ENCODE measurements at places on chromosomes 2 and 18.

DNA sequence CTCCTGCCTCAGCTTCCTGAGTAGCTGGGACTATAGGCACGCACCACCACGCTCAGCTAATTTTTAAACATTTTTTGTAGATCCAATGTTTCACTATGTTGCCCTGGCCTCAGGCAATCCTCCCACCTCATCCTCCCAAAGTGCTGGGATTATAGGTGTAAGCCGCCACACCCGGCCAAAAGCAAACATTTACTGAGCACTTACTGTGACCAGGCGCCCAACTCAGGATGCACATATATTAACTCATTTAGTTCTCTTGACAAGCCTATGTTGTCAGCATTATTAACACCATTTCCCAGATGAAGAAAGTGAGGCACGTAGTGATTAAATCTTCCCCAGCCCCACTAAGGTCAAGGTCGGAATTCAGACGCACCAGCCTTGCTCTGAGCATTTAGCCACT lies 41.1 kb downstream of the TMEM37 start:
- no peak for DNase-seq

DNA sequence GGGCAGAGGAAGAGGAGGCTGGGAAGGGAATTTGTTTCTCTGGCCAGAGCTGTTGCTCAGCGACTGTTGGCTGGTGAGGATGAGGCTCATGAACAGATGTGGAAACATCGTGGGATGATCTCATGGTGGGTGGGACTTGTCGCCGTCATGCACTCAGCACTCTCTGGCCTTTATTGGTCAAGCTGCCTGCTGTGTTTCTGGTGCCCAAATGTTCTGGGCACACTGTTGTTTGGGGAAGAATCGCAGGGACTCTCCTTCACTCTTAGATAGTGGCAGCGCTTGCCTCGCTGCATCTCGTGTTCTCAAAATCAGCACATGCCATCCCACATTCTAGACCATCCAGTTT lies 145.6 kb downstream of the AGAP1 start:
- DNase-seq: no peak

GRCh38 chr18:4351005-4351404 lies 104.1 kb downstream of the DLGAP1 start:
- DNase-seq: no peak

DNA sequence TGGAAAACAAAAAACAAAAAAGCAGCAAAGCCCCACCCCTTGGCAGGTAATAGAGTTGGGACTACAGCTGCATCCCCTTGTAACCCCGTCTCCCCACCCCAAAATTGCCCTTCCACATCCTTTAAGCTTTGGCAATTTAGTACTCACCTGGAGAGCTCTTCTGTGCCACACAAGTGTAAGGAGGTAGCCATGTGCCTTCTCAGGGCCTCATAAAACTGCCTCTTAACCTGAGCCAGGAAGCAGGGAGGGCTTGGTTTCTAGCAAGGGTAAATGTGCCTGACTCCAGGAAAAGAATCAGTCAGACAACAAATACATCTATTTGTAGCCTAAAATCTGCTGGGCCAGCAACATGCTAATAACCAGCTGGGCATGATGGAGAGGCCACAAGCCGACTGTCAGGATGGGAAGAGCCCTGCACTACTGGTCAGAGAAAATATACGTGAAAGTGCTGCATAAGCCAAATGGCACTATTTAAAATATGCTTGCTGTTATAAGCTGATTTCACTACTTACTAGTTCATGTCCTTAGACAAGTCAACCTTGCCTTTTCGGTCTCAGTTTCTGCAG lies 46.3 kb downstream of the NOP58 start:
- no peak for DNase-seq

DNA sequence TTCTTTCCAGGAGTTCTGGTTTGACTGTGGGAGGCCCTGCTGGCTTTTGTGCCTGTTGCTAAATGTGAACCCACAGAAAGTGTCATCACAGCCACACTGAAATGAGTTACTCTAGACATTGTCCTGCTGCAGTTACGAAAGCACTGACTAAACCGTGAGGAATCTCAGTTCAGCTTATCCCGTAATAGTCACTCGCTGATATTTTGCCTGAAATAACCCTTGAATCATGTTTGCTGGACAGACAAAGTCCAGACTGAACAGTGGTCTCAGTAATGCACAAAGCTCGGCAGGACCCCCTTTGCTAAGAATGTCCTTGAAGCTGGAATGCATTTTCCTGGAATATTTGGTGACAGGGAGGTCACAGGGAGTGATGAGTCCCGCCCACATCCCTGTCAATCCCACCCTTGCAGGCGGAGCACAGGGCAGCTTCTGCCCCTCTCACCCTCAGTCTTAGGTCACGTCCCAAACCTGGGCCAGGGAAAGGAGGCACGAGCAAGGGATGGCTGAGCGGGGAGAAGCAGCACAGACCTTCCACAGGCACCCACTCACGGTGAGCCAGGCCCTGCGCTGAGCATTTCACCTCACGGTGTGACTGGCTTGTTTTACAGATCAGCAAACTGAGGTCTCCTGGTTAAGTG lies 53.4 kb downstream of the ADI1 start:
- DNase-seq: no peak

DNA sequence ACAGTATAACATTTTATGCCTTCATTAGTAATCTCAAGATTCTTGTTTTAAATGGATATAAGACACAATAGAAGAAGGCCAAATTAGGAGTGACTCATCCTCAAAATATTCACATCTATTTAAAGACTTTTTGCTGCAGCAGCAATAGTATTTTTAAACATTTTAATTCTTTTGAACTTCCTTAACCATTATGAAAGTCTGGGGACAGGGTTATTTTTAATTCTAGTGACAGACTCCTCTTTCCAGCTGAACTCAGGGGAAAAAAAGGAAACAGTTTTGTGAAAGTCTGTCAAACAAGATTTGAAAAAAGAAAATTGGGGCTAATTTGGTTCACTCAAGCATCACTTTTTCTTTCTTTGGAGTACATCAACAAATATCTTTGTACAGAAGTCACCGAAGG lies 541.8 kb downstream of the NUP35 start:
- DNase-seq: no peak

GRCh38 chr18:65725251-65726050 lies 25.4 kb upstream of the CDH7 start:
- peak; percentile 69 for DNase-seq

- DNase-seq: peak; percentile 27
Measured at GRCh38 chr2:140808820-140809219, 1322.0 kb downstream of the LRP1B start.

- peak; percentile 77 for DNase-seq
Measured at GRCh38 chr2:172995323-172996244, 80.1 kb upstream of the MAP3K20 start.

DNA sequence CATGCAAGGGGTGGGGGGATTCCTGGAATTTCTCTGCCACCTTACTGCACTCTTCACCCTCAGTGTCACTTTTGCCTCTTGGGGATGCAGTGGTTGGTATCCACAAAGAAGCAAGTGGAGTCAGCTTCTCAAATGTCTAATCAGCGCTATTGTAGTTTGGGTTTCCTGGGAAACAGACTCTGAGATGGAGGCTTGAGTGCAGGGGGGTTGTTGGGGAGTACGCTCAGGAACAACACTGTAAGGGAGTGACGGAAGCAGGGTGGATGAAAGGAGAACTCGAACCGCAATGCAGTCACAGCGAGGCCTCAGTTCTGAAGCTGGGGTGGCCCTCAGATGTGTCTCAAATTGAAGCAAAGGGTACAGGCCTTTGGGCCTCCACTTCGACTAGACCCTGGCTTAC lies 73.6 kb upstream of the EPC2 start:
- DNase-seq: no peak

DNA sequence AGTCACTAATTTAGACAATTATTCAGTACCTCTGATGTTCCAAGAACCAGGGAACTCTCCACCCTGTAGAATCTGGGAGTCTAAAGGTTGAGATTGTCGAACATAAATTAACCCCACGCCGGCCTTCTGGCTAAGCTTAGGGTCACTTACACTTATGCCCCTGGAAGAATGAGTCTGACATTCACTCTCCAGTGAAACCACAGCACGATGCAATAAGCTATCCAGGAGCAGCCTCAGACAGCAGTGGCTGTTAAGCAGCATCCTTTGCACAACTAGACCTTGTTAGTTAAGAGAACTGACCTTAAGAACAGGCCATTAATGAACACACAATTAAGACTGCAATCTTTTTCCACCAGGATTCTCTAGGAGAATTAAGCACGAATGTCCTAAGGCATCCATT lies 25.0 kb downstream of the SH3YL1 start:
- no peak for DNase-seq

GRCh38 chr2:10759151-10759714 lies 37.8 kb downstream of the ATP6V1C2 start:
- DNase-seq: no peak

GRCh38 chr2:12318427-12319057 lies 398.2 kb upstream of the TRIB2 start:
- no peak for DNase-seq

GRCh38 chr2:127205218-127206125 lies 14.6 kb downstream of the CYP27C1 start:
- DNase-seq: no peak

DNA sequence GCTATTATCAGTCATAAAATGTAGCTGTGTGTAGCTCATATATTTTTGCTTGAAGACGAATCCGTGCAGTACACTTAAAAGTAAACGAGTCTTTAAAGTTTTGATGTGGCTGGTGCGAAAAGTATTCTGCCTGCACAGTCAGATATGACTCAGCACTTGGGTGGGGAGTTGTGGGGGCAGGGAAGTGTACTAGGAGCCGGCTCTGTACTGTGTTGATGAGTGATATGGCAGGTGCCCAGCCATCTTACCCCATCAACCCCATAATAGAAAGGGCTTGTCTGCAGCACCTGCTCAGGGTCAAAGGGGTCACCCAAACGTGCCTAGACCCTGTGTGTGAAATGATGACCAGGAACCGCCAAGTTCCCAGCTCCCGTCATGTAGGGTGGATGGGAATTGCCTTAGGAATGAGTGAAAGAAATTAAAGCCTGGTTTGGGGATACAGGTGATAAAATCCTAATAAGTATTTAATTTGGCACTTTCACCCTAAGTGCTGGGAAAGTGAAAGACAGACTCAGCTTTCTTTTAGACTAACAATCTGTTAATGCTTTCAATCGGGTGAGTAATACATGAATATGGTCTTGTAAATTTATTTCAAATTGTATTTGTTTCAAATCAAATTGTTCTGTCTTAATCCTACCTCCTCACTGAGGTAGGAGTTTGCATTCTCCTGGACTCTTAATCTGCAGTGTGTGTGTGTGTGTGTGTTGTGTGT lies 48.0 kb downstream of the BCL2L11 start:
- DNase-seq: peak; percentile 67

- no peak for DNase-seq
Measured at GRCh38 chr2:54648256-54648655, 75.2 kb upstream of the EML6 start.

GRCh38 chr2:108189316-108189715 lies 50.5 kb upstream of the SULT1C3 start:
- no peak for DNase-seq

DNA sequence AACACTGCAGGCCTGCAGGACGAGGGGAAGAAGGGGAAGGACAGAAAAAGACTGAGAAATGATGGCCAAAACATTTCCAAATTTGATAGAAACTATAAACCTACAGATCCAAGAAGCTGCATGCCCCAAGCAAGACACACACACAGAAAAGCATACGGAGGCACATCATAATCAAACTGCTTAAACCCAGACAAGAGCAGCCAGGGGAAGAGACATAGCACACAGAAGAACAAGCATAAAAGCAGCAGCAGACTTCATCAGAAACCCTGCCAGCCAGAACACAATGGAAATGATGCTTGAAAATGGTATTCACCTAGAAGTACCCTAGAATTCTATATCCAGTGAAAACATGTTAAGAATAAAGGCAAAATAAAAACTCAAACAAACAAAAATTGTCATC lies 57.2 kb upstream of the RNU4ATAC start:
- no peak for DNase-seq

DNA sequence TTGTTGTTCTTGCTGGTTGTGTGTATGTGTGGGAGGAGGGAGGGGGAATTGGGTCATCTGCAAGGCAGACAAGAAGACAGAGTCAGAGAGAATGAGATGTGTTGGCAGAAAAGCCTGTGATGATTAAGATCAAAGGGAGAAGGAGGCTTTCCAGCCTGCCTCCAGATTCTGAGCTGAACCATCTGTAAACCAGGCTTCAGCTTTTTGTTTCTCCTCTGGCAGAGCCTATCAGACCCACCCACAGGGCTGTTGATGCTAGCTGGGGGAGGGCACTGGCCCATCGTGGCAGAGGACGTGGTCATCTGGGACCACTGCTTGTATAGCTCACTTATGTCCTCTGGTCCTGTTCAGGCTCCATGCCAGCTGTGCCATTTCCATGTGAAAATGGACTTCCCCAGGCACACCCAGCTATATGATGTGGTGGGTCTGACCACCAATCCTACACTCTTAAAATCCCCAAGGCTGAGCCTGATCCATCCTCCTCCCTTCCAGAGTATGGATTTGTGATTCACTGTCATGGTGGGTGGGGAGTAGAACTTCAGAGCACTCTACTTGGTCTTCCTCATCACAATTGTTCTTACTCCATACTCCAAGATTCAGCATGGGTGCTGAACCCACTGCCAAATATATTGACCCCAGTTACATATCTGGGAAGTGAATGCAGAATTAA lies 27.8 kb upstream of the COL6A3 start:
- DNase-seq: no peak

- no peak for DNase-seq
Measured at GRCh38 chr2:11551569-11552259, 17.9 kb downstream of the GREB1 start.

DNA sequence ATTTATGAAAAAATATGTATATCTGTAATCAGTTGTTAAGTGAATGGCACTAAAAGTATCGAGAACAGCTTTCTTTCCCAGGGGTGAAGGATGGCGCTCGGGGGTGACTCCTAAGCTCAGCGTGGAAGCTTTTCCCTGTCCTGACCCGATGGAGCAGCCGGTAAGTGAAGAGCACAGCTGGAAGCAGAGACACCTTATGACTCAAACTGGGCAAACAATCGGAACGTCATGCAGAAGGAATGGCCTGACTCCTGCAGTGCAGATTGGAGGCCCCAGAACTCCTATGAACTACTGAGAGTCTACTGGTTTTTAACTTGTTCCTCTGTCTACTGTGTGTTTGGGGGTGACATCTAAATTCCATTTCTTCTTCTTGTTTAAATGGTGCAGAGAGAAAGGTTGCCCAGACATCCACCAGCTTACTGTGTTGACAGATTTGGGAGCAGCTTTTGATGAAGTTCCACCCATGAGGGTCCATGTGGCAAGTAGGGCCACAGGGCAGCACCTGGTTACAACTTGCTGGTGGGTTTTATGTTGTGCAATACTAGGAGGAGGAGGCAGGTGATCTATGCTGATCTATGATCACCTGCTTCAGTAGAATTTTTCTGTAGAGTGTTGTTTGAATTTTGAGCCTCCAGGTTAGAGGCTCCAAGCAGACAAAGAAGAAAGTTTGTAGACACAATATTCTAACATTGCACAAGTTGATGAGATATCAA lies 52.8 kb upstream of the TMEM182 start:
- peak; percentile 47 for DNase-seq

GRCh38 chr18:24831081-24831480 lies 370.6 kb downstream of the HRH4 start:
- DNase-seq: no peak

Data from HT-29 (cell line).